Left renal cortex interstitium (tissue), 4 donors: ENCODE measurements at places on chromosomes 5 and 9. TPM values are rescaled to one million over a fixed set of nuclear protein-coding genes. Genes with fewer than 3 reads are reported as not detected.

The CNTNAP3 gene
- 3.7 TPM for polyA plus RNA-seq

The OTULINL gene
- 12.6 TPM for polyA plus RNA-seq

The GPR151 gene
- not detected for polyA plus RNA-seq

DNA sequence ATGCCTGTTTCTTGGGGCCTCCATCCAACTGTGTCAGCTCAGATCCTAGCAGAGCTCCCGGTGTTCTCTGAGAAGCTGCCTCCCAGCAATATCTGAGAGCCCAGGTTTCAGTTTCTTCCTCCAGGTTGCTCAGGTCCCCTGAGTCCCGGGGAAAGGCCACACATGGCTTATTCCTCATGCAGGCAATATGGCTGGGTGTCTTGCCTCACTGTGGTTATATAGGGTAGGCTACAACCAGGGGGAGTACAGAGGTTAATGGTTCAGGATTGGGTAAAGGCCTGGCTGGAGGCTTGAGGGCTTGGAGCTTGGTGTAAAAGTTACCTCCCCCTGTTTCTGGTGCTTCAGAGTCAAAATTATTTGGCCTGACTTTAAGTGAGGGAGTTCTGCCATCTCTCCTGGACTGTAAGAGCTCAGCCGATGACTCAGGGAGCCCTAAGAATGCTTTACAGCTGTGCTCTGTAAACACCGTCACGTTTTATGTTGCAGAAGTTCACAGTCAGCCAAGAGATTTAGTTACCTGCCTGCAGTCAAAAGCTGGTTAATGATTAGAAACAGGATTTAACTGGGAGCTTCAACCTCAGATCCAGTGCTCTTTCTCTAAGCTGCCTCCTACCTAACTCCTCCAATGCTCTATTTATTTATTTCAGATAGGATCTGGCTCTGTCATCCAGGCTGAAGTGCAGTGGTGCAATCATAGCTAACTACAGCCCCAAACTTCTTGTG is 24.3 kb upstream of the UBAP2 start:
- peak; percentile 75 for DNase-seq

DNA sequence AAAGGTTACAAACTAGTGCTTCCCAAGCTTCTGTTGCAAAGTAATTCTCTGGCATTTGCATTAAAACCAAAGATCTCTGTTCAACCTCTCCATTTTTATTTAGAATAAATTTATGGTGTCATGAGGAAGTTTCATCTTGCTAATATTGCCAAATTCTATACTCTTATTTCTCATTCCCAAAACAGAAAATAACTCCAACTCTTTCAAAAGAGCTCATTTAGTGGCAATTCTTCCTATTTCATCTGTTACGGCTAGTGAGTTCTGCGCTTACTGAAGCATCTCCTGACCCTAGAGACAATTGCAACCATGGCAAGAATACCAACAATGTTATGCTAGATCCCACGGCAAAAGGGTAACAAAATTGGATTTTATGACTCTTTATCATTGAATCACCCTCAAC is 97.0 kb downstream of the HINT1 start:
- DNase-seq = no peak

- no peak for DNase-seq
Measured at GRCh38 chr9:88177371-88177770, 39.1 kb upstream of the SPATA31C2 start.

DNA sequence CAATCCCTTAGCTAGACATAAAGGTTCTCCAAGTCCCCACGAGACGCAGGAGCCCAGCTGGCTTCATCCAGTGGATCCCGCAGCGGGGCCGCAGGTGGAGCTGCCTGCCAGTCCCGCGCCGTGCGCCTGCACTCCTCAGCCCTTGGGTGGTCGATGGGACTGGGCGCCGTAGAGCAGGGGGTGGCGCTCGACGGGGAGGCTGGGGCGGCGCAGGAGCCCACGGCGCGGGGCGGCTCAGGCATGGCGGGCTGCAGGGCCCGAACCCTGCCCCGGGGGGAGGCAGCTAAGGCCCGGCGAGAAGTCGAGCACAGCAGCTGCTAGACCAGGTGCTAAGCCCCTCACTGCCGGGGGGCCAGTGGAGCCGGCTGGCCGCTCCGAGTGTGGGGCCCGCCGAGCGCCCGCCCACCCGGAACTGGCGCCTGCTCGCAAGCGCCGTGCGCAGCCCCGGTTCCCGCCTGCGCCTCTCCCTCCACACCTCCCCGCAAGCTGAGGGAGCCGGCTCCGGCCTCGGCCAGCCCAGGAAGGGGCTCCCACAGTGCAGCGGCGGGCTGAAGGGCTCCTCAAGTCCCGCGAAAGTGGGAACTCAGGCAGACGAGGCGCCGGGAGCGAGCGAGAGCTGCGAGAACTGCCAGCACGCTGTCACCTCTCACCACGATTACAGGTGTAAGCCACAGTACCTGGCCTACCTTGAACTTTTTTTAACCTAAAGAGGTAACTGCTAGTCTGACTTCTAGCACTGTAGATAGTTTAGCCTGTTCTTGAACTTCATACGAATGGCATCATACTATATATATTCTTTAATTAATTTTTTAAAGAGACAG is 35.5 kb downstream of the PTGS1 start:
- no peak for DNase-seq

The GABRA1 gene
- polyA plus RNA-seq = not detected

GRCh38 chr9:14372437-14373335 is 58.7 kb upstream of the NFIB start:
- DNase-seq = no peak

DNA sequence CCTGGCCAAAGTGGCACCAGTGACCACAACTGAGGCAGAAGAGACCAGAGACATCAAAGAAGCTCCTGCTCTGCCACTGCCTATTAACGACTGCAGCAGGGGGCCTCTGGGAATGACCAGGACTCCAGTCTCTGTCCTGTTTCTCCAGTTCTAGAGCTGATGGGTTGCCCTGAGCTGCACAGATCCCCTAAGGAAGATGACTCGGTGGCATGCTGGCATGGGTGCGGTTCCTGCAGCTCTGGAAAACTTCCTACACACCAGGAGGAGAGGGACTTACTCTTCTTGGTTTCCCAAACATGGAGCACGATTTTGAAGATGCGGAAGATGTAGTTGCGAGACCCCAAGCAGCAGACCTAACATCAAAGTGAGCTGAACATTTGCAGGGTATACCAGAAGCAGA is 2.7 kb downstream of the SLIT3 start:
- no peak for DNase-seq

DNA sequence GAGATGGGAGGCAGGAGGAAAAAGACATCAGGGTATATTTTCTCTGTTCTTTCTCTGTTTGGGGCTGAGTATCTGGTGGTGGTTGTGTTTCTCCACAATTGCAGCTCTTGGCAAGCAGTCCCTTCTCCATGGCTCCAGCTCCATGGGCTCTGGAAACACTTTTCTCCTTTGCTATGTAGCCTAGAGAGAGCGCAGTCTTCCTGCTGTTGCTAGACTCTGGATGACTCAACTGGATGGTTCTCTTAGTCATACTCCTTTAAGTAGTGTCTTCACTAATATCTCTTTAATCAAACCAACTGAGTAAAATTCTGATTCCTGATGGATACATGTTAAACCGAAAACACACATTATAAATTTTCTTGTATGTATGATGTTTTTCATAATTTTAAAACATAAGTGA is 3.3 kb upstream of the PLGRKT start:
- DNase-seq = no peak

- no peak for DNase-seq
Measured at GRCh38 chr5:141680751-141681201, 1.3 kb downstream of the ARAP3 start.

DNA sequence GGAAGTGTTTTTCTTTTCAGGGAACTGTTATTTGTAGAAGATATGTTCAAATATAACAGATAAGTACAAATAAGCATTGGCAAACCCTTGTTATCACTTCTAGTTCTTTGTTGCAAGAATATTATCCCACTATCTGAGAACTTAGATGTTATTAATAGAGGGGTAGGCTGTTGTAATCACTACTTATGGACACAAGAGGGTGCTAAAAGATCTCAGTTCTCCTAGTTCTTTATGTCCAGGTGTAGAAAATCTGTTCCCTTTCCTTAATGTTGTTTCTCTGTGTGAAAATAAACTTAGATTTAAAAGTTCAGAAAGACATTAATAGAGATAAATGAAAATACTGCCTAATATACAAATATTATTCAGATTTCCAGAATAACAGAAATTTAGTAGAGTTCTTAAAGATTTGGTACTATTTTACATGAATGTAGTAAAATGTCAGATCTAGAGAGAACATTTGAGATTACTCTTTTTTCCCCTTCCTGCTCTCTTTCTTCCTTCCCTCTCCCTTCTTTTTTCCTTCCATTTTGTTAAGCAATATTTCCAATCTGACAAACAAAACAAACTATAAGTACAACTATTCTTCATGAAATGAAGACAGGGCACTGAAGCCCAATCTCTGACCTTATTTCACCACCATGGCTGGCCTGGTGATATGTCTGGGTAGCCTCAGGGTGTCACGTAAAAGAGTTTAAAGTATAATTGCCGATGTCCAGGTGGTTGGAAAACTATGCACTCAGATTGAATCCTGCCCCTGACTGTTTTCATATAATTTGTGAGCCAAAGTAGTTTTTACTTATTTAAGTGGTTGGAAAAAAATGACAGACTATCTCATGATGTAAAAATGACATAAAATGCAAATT is 43.6 kb upstream of the C5orf46 start:
- no peak for DNase-seq

DNA sequence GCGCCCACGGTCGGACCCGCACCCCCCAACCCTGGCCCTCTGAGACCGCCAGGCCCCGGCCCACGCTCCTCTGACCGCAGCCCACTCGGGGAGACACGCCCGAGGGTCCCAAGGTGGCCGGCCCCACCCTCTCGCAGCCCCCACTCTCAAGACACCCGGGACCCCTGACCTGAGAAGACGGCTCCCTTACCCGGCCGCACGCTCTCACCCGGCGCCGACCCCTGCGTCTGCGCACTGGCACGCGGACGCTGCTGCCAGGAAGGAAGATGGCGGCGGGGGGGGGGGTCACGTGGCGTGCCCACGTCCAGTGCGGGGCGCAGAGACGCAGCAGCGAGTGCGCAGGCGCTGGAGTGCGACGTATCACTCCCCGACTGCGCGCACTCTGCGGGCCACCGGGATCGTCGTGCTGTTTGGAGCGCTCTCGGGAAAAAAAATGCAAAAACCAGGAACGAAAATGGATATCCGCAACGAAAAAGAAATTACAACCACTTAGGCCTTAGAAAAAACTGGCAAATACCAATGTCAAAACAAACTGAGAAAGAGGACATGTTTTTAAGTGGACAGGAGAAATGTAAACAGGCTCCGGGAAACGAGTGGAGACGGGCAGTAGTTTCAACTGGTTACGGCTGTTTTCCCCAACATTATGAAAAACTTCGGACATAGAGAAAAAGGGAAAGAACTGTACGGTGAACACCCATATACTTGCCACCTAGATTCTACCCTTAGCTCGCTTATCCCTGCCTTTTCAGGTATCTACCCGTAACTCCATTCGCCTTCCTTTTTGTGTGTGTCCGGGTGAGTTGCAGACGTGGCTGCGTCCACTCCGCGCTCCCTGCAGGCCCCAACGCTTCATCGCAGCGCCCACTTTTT is at the start of gene MRPL36:
MRPL36 (minus strand) TSS at position 236 of the 870 bp plus-strand sequence. CDS start 902 bp downstream, outside the sequence.
- peak; percentile 80 for DNase-seq
